Fibroblast of skin of right biceps (primary cell): ENCODE measurements at places on chromosomes 4 and X.

DNA sequence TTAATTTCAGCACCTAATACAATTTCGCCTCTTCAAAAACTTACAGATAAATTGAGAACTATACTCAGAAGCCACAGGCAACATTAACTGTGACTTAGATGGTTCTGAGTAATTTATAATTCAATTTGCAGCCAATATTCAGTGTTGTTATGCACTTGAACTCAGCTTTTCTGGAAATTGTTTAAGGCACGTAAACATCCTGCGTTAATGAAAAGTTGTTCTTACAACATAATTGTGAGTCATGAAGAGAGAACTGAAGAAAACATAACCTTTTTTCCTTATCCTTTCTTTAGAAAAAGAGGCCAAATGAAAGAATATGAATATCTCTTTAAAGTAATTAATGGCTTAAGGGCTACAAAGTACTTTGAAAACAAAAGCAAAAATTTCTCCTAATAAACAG, 16.6 kb upstream of the H2AZ1 start:
- no peak for DNase-seq

DNA sequence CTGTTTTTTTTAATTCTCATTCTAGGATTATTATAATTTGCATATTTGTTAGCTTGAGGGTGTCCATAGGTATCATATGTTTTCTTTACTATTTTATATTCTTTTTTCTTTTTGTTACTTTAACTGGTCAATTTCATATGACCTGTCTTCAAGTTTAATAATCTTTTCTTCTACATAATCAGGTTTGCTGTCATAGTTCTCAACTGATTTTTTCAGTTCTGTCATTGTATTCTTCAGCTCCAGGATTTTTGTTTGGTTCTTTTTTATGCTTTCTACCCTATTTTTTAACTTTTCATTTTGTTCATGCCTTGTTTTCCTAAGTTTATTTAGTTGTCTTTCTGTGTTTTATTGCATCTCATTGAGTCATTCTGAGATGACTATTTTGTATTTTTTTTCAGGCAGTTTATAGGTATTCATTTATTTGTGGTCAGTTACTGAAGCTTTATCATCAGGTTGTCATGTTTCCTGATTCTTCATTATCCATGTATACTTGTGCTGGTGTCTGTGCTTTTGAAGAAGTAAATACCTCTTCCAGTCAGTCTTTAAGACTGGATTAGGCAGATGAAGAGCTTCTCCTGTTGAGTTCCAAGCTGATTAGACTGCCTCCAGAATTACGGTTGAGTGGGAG, 220.3 kb upstream of the VEGFC start:
- no peak for DNase-seq

GRCh38 chr4:188175288-188175687, 36.0 kb downstream of the TRIML1 start:
- no peak for DNase-seq

DNA sequence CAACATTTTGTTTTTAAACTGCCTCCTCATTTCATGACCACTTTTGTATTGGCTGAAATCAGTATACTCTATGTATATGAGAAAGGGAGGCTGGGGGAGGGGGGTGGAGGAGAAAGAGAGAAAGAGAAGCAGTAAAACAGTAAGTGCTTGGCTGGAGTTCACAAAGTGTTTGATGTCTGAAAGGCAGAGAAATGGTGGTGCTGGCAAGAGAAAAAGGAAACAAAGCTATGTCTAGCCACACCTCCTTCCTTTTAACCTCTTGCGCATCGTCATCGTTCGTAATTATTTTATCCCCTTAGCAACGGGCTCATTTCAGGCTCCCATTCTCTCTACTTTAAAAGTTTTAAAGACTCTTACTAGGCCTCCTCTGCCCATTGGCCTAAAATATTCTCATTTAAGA, 25.6 kb downstream of the RPA4 start:
- peak; percentile 6 for DNase-seq

DNA sequence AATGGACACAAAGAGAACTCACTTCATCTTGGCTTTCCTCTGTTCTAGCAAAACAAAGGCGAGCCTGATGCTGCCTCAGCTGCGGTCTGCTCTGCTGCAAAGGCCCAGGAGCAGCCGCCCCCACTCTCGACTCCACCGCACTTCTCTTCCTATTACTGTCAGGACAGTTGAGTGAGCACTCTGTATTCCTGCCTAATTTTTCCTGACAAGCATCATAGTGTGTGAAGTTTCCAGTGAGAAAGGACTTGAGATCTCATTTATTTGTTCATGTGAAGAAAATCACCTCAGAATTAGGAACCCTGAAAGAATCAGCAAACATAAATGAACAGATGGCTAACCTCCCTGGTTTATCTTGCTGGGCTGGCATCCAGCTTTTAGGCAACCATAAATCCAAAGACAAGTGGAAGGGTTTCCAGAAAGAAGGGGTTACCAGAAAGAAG, 15.6 kb downstream of the SCARB2 start:
- DNase-seq, result peak; percentile 59
